Naive thymus-derived CD8-positive, alpha-beta T cell (primary cell): ENCODE measurements at places on chromosomes 2 and 18. TPM values are rescaled to one million over a fixed set of nuclear protein-coding genes. Genes with fewer than 3 reads are reported as not detected.
A peak's percentile ranks its signal among the peaks of the same experiment; 100 is the strongest.

DNA sequence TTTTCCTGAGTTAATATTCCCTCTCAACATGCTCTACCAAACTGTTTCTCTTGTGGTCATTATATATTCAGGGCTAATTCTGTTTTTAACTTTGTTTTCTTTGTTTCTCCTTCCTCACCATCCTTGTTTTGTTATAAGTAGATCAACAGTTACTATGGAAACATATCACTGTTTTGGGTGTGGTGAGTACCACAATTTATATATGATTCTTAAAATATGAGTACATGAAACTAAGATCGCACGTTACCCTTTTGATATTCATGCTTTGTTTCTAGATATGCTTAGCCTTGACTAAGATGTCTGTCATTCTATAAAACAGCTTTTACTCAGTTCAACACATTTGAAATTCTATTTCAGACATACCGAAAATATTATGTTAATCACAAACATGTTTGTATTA, 232.3 kb upstream of the ITGA4 start:
- no peak for DNase-seq

DNA sequence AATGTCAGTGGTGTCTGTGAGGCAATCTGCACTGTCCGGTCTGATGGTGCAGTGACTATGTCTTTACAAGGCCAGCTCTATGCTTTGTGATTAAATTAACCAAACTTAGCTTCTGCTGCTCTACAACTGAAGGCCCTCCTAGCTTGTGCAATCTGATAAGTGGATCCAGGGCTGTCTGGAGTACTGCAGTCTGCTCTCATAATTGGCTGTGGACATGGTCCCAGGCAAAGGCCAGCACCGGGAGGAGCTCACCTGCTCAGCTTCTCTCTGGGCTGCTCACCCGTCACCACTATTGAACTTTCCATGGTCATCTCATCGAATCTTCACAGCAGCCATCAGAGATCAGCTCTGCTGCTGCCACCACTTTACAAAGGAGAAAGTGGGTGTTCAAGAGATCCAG, 13.0 kb upstream of the APCDD1 start:
- no peak for DNase-seq

DNA sequence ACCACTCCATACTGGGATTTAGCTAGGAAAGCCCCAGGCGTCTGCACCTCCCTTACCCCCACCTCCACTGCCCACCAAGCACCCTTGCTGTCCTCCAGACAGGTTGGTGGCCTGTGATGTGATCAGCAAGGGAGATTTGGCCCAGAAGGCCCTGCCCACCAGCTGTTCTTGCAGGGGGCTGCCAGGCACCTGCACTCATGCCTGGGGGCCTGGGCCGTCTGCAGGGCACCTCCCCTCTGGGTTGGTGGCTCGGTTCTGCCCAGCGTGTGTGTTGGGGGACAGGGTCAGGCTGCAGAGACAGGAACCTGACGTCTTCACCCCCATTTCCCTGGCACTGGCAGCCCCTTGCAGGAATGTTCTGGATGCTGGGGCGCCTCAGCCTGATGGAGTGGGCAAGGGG, 5.8 kb downstream of the DNMT3A start:
- no peak for DNase-seq

DNA sequence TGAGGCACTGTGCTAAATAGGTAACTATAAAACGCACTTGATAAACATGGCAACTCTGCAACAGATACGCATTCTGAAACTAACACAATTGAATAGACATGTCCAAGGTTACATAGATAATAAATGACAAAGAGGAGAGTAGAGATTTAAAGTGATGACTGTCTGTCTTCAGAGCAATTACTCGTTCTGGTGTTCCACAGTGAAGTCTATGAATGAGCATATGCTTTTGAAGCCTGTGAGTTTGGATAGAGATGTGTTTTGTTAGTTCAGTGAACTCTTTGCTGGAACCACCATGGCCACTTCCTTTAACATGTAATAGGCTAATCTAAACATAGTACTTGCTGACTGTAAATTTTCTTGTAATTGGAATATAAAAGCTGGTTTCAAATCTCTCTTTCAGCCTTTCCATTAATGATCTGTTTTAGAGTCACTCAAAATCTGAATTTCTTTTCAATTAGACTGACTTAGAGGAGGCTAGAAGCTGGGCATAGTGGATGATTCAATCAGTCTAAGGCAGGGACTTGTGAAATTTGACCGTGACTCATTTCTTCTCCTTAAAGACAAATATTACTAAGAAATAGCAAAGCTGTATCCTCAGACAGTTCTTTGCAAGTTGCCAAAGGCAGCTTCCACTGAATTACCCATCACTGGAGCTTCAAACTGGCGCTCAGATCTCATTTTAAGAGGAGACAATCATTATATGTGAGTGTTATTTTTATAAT, 1130.1 kb upstream of the CELF4 start:
- DNase-seq = no peak

- no peak for DNase-seq
Observed at GRCh38 chr2:241363426-241363825, 7.3 kb downstream of the FARP2 start.

DNA sequence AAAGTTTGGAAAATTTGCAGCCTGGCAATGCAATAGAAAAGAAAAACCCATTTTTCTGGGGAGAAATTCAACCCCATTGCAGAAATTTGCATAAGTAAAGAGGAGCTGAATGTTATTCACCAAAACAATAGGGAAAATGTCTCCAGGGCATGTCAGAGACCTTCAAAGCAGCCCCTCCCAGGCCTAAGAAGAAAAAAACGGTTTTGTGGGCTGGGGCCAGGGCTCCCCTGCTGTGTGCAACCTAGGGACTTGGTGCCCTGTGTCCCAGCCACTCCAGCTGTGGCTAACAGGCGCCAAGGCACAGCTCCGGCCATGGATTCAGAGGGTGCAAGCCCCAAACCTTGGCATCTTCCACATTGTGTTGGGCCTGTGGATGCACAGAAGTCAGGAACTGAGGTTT, 224.5 kb downstream of the TXNL1 start:
- DNase-seq = no peak

- no peak for DNase-seq
Observed at GRCh38 chr2:26886736-26887135, 38.8 kb downstream of the DPYSL5 start.

GRCh38 chr2:70035344-70035844, 51.9 kb upstream of the PCBP1 start:
- no peak for DNase-seq

GRCh38 chr2:149782572-149782971, 195.0 kb upstream of the MMADHC start:
- no peak for DNase-seq

DNA sequence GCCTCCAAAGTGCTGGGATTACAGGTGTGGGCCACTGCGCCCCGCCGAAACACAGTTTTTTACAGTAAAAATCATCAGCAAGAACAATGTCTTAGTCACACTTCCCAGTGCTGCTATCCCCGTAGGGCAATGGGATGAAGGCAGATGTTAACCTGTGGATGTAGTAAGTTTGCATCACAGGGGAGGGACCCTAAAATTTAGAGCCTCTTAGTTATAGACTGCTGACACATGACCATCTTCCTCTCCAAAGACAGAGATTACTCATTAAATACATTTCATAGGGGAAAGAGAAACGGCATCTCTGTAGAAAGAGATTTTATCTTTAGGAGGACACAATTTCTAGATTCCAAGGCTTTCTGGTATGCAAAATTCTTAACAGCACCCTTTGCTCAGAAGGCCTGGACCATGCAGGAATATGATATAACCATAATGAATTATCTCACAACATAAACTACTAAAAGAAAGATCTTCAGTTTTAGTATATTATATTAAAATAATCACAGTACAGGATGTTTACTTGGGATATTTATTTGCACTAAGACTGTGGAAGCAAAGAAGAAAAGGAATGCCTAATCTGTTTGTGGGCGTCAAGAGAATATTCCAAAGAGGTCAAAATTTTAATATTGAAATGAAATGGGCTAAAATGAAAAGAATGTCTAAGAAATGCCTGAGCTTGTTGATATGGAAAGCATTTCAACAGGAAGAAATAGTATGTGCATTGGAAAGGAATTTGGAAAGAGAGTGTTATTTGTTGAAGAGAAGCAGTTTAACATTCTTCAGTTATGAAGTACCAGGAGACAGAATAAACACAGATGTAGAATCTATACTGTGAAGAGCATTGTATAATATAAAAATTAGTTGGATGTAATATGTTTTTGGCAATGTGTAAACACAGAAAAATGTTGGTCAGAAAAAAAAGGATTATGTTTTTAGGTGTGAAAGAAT, 1228.3 kb upstream of the CHAC2 start:
- no peak for DNase-seq

GRCh38 chr2:136255648-136256461, 137.9 kb upstream of the CXCR4 start:
- DNase-seq = no peak

DNA sequence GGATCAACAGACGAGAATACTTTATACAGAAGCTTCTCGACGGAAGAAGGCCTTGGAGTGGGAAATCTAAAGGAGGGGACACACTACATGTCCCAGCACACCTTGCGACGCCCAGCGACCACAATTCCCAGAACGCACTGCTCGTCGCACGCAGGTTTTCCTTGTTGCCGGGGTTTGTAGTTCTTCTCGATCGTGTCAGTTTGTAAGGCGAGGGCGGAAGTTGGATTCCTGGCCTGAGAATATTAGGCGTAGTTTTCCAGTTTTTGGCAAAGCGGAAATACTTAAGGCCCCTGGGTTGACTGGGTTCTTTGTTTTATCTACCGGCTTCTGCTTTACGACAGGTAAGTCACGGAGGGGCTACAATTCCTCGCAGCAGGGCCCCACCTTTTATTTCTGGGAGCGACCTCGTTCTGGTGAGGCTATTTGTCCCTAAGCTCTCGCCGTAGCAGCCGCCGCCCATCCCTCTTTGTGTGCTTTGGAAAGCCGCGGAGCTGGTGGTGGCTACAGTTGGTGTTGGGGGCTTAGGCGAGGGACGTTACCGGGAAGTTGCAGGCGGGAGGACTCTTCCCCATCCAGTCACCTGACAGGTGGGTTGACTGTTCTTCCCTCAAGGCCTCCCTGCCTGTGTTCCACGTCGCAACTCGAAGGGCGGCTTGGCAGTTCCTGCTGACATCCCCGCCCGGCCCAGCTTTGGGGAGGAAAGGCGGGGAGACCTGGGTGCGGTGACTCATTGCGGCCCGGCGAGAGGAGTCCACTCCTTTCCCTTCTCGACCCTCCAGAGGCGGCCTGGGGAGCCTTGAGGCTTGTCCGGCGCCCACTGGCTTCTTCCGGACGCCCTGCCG, at the start of gene DYNC1I2:
TSS of gene DYNC1I2 (plus strand) at position 183 of the 842 bp plus-strand sequence. CDS start 2,687 bp downstream, outside the sequence.
- peak; percentile 88 for DNase-seq

DNA sequence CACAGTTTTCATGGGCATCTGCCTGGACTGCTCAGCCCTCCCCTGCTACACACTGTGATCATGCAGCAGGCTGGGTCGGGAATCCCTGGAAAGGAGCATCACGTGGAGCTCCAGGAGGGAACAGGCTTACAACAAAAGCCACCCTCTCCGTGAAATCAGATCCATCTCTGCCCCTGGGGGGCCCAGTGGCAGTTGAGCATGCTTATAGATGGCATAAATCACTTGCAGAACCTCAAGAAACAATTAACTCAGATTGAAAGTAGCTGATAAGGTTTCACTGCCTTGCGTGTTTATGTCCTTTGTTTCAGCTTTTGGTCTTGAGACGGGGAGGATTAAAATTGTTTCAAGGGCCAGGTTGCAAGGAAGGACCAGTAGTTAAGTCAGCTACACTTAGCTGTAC, 354.8 kb upstream of the MEIS1 start:
- DNase-seq = no peak

- DNase-seq = peak; percentile 75
Observed at GRCh38 chr2:98508709-98509066, 64.0 kb downstream of the INPP4A start.

GRCh38 chr18:37393945-37394609, 171.5 kb downstream of the CELF4 start:
- no peak for DNase-seq

DNA sequence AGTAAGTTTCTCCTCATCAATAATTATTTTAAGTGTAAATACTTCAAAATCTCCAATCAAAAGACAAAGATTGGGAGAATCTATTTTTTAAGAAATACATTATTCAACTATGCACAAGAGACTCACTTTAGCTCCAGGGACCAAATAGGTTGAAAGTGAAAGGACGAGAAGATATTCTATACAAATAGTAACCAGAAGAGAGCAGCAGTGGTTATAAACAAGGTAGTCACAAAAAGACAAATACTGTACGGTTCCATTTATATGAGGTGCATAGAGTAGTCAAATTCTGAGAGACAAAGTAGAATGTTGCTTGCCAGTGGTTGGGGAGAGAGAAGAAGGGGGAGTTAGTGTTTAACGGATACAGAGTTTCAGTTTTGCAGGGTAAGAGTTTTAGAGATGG, 69.8 kb downstream of the POU3F3 start:
- DNase-seq = no peak

GRCh38 chr18:8949206-8949605, 153.3 kb upstream of the NDUFV2 start:
- DNase-seq = no peak

DNA sequence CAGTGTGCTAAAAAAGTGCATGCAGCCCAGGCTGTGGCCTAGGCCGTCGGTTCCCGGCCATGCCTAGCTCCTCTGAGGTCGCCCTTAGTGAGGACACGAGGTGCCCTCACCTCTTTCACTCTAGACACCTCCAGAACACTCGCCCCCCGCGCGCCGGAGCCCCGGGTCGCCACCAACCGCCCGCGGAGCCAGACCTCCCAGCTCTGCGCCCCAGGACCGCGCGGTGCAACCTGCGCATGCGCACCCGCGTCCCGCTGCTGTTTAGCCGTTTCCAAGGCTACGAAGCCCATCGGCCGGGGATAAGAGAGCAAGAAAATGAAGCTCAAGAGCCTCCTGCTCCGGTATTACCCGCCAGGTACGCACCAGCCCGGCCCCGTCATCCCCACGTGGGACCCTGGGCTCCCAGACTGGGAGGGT, at the start of gene DAW1:
TSS of gene DAW1 (plus strand) at position 257 of the 417 bp plus-strand sequence. CDS start at position 316, 59 bp downstream.
- DNase-seq = no peak

DNA sequence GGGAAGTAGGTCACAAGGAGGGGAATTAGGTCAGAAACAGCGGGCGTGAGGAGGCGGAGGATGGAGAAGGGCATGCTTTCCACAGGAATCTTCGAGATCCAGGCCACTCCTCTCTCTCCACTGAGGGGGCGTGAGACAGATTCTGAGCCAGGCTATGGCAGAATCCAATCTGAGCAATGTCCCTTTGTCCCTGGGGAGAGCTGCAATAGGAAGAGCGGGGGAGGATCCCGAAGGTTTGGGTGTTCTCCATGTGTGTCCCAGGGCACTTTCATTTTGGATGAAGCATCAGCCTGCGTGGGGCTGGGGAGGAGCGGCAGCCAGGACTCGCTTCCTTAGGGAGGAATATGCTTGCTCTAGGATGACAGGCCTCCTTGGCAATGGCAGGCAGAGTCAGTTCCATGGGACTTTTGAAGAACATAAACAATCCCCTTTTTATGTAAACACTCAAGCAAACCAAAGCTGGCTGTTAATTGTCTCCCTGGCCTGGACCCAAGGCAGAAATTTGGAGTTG, 84.0 kb downstream of the LIPG start:
- no peak for DNase-seq

- no peak for DNase-seq
Observed at GRCh38 chr2:200161458-200161857, 145.0 kb upstream of the SPATS2L start.

EMILIN2 gene
- polyA plus RNA-seq = 1.1 TPM

CYRIA gene
- 0.31 TPM for polyA plus RNA-seq

SAG gene
- not detected for polyA plus RNA-seq

PRKAG3 gene
- not detected for polyA plus RNA-seq

ARHGAP25 gene
- polyA plus RNA-seq = 95.4 TPM

TACR1 gene
- polyA plus RNA-seq = 0.14 TPM

MC2R gene
- polyA plus RNA-seq = not detected

PRSS56 gene
- not detected for polyA plus RNA-seq

SOX11 gene
- not detected for polyA plus RNA-seq

SLC30A3 gene
- polyA plus RNA-seq = not detected

SLC4A5 gene
- 0.46 TPM for polyA plus RNA-seq

CCDC93 gene
- polyA plus RNA-seq = 3.8 TPM

GAL3ST2 gene
- polyA plus RNA-seq = not detected

LGALSL gene
- polyA plus RNA-seq = 0.32 TPM

ACMSD gene
- not detected for polyA plus RNA-seq
